AG10803 (cell line): ENCODE measurements at places on chromosomes 13 and 19.

GRCh38 chr19:6682607-6683128 lies 12.7 kb upstream of the TNFSF14 start:
- DNase-seq, result no peak

- no peak for DNase-seq
Measured at GRCh38 chr19:5154129-5154798, 185.4 kb downstream of the KDM4B start.

- no peak for DNase-seq
Measured at GRCh38 chr13:80787604-80788003, 446.7 kb upstream of the SPRY2 start.

- no peak for DNase-seq
Measured at GRCh38 chr19:38304352-38304865, 358 bp downstream of the C19orf33 start.

GRCh38 chr13:87311165-87311564 lies 360.0 kb upstream of the SLITRK5 start:
- DNase-seq, result no peak

GRCh38 chr13:91454666-91455065 lies 56.2 kb downstream of the GPC5 start:
- no peak for DNase-seq

DNA sequence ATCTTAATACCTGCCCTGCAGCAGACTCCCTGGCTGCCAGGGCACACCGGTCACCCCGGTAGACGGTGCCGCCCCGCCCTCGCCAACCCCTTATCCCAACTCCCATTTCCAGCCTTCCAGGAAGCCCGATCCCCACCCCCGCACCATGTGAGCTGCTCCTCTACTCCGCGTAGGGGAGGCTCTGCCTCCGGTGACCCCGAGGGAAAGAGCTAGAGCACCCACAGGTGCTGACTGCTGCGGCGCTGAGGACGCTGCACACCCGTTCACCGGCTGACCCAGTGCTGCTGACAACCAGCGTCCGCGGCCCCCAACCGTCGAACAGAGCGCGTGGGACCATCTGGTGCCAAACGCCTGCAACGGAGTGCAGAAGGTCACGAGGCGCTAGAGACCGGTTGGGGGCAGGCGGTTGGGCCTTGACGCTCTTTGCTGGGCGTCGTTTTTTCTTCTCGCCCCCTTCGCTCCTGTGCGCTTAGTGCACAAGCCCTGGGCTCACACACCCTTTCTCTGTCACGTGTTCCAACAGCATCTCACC lies 59.6 kb upstream of the ZNF599 start:
- no peak for DNase-seq

- DNase-seq, result no peak
Measured at GRCh38 chr13:112995395-112996191, 26.6 kb downstream of the MCF2L start.

DNA sequence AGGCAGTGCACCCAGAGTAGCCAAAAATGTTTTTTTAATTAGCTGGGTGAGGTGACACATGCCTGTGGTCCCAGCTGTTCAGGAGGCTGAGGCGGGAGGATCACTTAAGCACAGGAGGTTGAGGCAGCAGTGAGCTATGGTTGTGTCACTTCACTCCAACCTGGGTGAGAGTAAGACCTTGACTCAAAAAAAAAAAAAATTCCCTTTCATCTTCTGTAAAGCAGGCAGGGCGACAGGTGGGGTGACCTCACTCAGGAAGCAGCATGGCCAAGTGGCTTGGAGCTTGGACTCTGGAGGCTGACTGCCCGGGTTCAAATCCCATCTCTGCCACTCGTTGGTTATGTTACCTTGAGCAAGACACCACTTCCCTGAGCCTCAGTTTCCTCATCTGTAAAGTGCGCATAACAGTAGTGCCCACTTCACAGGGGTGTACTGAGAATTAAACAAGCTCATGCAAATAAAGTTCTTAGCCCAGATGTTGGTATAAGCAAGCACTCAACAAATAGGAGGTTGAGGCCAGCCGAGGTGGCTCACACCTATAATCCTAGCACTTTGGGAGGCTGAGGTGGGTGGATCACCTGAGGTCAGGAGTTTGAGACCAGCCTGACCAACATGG lies 48.3 kb downstream of the MAP4K1 start:
- DNase-seq, result no peak
